ENCODE measurements at places on chromosomes 5 and 9.

GRCh38 chr9:14021871-14022525 is 291.9 kb downstream of the NFIB start:
- no peak for DNase-seq

GRCh38 chr5:99122976-99123375 is 194.2 kb upstream of the CHD1 start:
- no peak for DNase-seq

DNA sequence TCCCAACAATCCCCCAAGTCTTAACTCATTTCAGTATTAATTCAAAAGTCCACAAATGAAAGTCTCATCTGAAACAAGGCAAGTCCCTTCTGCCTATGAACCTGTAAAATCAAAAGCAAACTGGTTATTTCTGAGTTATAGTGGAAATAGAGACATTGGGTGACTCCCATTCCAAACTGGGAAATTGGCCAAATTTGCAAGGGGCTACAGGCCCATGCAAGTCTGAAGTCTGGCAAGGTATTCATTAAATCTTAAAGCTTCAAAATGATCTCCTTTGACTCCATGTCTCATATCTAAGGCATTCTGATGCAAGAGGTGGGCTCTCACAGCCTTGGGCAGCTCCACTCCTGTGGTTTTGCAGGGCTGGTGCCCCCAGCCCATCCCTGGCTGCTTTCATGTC is 167.9 kb downstream of the HTR1A start:
- DNase-seq: no peak

- no peak for DNase-seq
Measured at GRCh38 chr9:73841018-73841417, 656.1 kb upstream of the RORB start.

DNA sequence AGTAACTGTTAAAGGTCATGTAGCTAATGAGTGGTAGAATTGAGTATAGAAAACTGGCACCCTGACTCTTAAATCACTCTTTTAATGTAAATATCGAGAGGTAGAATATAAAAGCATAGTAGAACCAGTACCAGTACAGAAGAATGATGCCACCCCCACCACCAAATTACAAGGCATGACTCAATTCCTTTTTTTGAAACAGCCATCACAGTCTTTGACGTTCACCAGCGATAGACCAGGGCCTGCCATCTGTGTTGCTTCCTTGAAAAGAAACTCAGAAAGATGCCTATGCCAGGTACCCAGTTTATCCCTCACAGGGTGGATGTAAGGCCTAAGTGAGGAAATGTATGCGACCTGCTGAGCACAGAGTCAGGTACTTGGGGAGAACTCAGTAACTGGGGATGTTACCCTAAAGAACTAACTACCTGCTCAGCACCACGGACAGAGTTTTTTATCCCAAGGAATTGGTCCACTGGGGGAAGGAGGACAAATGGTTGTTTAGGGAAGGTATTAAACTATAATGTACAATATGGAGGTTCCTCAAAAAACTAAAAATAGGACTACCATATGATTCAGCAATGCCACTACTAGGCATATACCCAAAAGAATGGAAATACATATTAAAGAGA is 116.5 kb downstream of the BRINP1 start:
- DNase-seq: no peak

DNA sequence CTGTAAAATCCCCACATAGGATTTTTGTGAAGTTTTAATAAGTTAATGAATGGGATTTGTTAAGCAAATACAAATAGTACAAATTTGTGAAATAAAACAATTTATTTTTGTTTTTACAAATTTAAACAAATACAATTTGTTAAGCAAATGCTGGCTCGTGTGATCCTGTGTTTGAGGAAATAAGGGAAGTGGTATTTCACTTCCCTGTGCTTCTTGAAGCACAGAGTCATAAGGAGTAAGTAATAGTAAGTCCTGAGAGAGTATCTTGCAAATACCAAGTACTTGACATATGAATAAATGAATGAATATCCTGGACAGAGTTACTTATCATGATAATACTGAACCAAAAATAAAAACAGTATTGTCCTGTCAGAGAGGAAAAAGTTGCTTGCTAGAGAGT is 9.1 kb downstream of the SMIM3 start:
- no peak for DNase-seq

- DNase-seq: no peak
Measured at GRCh38 chr9:105093685-105094084, 150.8 kb upstream of the SLC44A1 start.

DNA sequence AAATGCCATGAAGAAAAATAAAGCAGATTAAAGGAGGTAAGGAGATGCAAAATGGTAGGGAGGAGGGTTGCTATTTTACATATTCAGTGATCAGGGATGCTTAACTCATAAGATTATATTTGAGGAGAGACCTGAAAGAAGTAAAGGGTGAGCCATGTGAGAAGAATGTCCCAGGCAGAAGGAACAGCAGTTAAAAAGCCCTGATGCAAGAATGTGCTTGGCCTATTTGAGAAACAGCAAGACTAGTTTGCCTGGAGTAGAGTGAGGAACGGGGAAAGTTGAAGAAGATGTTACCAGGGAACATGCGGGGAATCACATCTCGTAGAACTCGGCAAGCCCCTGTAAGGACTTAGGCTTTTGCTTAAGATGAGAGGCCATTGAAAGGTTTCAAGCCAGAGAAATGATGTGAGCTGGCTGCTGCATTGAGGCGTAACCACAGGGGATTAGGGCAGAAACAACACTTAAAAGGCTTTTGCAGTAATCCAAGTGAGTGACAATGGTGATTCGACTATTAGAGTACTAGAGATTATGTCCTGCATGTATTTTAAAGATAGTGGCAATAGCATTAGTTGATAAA is 198.7 kb downstream of the VPS13A start:
- DNase-seq: no peak

- no peak for DNase-seq
Measured at GRCh38 chr5:150674341-150674821, 13.3 kb downstream of the MYOZ3 start.

- no peak for DNase-seq
Measured at GRCh38 chr5:107263387-107264018, 407.2 kb downstream of the EFNA5 start.

- no peak for DNase-seq
Measured at GRCh38 chr9:96079779-96080178, 204.3 kb downstream of the ERCC6L2 start.

All from NCI-H1092 (cell line).